ENCODE measurements at places on chromosomes 7 and 10. TPM values are rescaled to one million over a fixed set of nuclear protein-coding genes. Genes with fewer than 3 reads are reported as not detected.

The CYP2C19 gene
- not detected for total RNA-seq

The LRRD1 gene
- not detected for total RNA-seq

The SPDYE8 gene
- total RNA-seq = not detected

The RBP4 gene
- 5.0 TPM for total RNA-seq

The RAB19 gene
- total RNA-seq = not detected

The NUTM2A gene
- 0.13 TPM for total RNA-seq
